Pons (tissue), 1 donor: ENCODE measurements at places on chromosomes 2 and 18.

GRCh38 chr2:16494836-16495508 is 170.7 kb downstream of the CYRIA start:
- no peak for DNase-seq

GRCh38 chr2:142878031-142878678 is 691 bp downstream of the KYNU start:
- no peak for DNase-seq

GRCh38 chr18:12234451-12235190 is 19.5 kb upstream of the CIDEA start:
- no peak for DNase-seq

GRCh38 chr2:164620457-164620856 is 825 bp downstream of the GRB14 start:
- DNase-seq, result no peak

- DNase-seq, result no peak
These were observed 2.9 kb upstream of the C2orf72 start for GRCh38 chr2:231034291-231034882.

DNA sequence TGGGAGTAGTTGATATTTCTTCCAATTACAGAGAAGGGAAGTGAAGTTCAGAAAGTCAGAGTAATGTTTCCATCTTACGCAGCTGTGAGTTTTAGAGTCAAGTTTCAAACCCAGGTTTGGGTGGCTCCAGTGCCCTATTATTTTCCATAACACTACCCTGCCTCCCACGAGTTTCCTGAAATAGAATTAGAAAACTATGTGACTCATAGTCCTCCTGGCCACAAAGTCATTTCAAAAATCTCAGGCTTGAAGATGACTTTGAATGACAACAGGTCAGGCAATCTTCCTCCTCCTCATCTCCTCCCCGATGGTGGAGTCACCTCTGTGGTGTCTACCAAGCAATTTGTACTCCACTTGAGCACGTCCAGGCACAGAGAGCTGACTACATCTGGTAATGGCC is 212.3 kb upstream of the TRIB2 start:
- DNase-seq, result no peak

- DNase-seq, result no peak
These were observed 63.1 kb downstream of the RHOB start for GRCh38 chr2:20509770-20510490.

- DNase-seq, result peak; percentile 32
These were observed 45.7 kb downstream of the QPCT start for GRCh38 chr2:37389989-37390765.
